AG09309 (cell line): ENCODE measurements at places on chromosomes 16 and 17.
A peak's percentile ranks its signal among the peaks of the same experiment; 100 is the strongest.

GRCh38 chr16:23748630-23749029 is 6.2 kb upstream of the CHP2 start:
- no peak for DNase-seq

GRCh38 chr16:12252616-12253015 is 276.1 kb downstream of the SNX29 start:
- DNase-seq = no peak

GRCh38 chr16:75198135-75198600 is 8.8 kb downstream of the CTRB2 start:
- peak; percentile 25 for DNase-seq

GRCh38 chr17:78127239-78127887 is 1.2 kb downstream of the TMC6 start:
- no peak for DNase-seq

- no peak for DNase-seq
These were observed at the start of gene ACE for GRCh38 chr17:63476854-63477479. TSS of gene ACE (plus strand) at chr17:63477061. CDS start at chr17:63477095, 34 bp downstream.

- no peak for DNase-seq
These were observed 132.6 kb upstream of the NOL11 start for GRCh38 chr17:67585077-67585602.

- DNase-seq = no peak
These were observed 4.4 kb downstream of the NSMCE1 start for GRCh38 chr16:27264151-27264550.

- no peak for DNase-seq
These were observed 145.5 kb downstream of the NTN1 start for GRCh38 chr17:9166788-9167187.

DNA sequence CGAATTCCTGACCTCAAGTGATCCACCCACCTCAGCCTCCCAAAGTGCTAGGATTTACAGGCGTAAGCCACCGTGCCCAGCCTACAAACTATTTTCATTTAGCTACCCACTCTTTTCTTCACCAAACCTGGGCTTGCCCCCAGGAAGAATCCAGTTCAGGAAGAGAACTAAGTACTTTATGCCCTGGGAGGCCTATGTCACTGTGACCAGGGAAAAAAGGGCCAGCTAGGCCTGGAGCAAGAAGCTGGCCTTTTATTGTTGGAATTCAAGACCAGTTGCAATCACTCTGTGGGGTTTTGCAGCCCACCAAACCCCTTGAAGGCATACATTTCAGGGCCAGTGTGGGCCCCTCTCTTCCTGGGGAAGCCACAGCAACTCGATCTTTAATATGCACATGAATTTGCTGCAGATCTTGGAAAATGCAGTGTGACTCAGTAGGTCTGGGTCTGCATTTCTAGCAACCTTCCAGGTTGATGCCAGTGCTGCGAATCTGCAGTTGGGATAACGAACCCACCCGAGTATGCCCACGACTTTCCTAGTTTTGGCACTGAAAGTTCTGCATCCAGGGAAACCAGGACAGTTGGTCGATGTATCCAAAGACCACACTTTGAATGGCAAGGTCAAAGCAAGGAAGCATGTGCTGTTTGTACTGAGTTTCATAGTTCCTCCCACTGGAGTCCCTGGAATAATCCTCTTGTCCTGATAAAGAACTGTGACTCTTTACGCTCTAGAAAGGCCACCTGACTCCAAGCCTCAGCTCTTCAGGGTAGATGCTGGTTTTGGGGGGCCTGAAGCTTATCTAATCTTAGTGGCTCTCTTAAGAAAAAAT is 7.2 kb upstream of the MRPS23 start:
- no peak for DNase-seq

DNA sequence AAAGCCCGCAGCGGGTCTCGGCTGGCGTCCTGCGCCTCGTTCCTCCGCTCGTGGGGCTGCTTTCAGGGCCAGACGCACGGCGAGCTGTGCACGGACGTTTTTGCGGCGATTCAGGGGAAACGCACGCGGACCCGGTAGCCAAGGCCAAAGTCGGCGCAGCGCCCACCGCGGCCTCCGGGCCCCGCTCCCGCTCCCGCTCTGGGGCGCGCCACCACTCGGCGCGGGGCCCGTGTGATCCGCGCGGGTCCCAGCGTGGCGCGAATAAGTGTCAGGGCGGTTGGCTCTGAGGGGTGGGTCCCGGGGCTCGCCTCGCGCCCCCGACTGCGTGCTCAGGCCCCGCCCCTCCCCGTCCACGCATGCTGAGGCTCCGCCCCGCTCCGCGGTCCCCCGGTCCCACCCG is 694 bp upstream of the TBCD start:
- no peak for DNase-seq

DNA sequence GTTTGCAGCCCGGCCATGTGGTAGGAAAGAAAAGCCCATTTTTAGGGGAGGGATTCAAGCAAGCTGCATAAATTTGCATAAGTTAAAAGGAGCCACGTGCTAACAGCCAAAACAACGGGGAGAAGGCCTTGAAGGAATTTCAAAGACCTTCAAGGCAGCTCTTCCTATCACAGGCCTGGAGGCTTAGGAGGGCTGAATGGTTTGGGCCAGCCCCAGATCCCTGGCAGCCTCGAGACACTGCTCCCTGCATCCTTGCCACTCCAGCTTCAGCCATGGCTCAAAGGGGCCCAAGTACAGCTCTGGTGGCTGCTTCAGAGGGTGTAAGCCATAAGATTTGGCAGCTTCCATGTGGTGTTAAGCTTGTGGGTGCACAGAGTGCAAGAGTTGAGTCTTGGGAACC is 22.6 kb downstream of the PRDM7 start:
- no peak for DNase-seq

- peak; percentile 40 for DNase-seq
These were observed 11.3 kb downstream of the OSBPL7 start for GRCh38 chr17:47810200-47810821.

GRCh38 chr16:371515-372301 is 1.4 kb upstream of the MRPL28 start:
- DNase-seq = no peak

DNA sequence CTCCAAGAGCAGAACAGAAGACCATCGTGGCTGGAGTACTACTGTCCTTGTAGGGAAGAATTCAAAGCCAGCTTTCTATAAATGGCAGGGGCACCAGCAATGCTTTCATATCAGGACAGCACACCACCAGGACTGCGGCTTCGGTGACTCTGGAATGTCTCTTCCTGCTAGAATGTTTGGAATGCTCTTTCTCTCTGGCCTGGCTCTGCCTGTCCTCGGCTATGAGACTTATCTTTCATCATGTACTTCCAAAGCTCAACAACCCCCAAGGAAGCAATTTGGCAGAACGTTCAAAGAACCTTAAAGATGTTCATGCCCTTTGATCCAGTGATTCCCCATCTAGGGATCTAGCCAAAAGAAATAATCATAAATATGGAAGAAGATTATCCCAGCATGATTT is 52.7 kb upstream of the NOG start:
- no peak for DNase-seq

GRCh38 chr16:49746545-49746944 is 109.4 kb downstream of the ZNF423 start:
- DNase-seq = no peak

- peak; percentile 27 for DNase-seq
These were observed 179.1 kb upstream of the CACNG5 start for GRCh38 chr17:66655861-66656260.

- no peak for DNase-seq
These were observed 33.2 kb upstream of the ABCC11 start for GRCh38 chr16:48280546-48280945.

GRCh38 chr17:40485851-40486521 is 15.4 kb downstream of the TNS4 start:
- peak; percentile 98 for DNase-seq

- no peak for DNase-seq
These were observed 161.6 kb downstream of the GSG1L start for GRCh38 chr16:27901956-27902355.

DNA sequence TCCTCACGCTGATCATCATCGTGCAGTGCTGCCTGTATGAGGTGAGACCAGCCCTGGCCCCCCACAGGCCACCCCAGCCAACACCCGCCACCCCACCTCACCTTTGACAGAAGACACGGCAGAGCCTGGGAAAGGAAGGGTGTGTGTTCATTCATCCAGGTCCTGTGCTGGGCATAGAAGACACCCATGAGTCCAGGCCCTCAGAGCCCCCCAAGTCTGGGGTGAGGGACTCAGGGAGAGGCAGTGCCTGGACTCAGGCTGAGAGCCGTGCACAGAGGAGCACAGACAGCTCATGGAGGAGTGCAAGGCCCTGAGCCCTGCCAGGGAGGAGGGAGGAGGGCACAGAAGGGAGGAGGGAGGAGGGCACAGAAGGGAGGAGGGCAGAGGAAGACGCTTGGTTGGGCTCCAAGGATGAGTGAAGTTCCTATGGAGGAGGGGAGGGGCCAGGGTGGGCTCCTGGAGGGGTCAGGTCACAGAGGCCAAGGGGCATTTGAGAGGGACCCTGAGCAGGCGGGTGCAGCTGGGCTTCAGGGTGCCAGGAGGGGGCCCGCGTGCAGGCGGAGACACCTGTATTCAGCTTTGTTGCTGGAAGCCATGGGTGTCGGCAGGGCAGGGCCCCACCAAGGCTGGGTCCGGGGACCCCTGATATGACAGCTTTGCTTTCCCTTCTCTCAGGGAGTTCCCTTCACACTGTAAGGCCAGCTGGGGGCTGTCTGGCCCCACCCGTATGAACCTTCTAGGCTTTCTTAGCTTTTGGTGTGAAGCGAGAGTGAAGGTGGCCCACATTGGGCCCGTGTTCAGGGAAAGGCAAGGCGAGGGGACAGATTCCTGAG is 11.4 kb downstream of the TAX1BP3 start:
- no peak for DNase-seq

DNA sequence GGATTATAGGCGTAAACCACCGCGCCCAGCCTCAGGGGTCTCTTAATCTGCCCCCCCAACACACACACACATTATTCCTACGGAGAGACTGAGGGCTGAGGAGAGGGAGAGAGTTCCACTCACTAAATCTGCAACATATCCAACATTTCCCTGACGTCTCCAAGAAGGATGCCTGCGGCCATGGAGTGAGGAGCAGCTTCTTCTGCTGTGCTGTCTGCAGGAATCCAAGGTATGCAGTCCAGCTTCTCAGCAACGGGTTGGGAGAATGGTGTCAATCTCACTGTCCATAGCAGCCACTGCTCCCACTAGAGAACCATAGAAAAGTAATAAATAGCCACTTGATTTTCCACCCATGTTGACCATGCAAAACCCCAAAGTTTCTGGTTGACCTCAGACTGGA is 5.1 kb upstream of the PLXDC1 start:
- DNase-seq = no peak

- DNase-seq = no peak
These were observed 2.3 kb upstream of the ITGAE start for GRCh38 chr17:3803308-3803640.

DNA sequence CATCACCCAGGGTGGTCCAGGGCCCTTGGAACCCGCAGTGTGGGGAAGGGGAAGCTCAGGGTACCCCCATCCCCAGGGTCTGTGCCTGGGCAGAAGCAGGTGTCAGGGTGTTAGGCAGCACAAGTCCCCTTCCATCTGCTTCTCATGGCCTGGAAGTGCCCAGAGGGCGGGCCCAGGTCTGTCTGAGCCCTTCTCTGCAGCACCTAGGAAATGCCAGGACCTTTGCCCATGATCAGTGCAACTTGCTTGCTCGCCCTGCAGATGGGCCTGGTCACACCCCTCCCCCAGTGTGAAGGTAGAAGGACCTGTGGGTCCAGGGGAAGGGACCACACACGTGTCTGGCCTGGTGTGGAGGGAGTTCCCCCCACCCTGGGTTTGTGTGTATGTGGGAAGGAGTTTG is 157.5 kb upstream of the CDC42EP4 start:
- DNase-seq = no peak

- no peak for DNase-seq
These were observed 53.3 kb downstream of the HLF start for GRCh38 chr17:55318081-55318480.

DNA sequence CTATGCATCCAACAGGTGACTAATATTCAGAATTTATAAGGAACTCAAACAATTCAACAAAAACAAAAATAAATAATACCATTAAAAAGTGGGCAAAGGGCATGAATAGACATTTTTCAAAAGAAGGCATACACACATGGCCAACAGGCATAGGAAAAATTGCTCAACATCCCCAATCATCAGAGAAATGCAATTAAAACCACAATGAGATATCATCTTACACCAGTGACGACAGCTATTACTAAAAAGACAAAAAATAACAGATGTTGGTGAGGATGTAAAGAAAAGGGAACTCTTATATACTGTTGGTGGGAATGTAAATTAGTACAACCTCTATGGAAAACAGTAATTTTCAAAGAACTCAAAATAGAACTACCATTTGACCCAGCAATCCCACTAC is 250.4 kb upstream of the N4BP1 start:
- no peak for DNase-seq

DNA sequence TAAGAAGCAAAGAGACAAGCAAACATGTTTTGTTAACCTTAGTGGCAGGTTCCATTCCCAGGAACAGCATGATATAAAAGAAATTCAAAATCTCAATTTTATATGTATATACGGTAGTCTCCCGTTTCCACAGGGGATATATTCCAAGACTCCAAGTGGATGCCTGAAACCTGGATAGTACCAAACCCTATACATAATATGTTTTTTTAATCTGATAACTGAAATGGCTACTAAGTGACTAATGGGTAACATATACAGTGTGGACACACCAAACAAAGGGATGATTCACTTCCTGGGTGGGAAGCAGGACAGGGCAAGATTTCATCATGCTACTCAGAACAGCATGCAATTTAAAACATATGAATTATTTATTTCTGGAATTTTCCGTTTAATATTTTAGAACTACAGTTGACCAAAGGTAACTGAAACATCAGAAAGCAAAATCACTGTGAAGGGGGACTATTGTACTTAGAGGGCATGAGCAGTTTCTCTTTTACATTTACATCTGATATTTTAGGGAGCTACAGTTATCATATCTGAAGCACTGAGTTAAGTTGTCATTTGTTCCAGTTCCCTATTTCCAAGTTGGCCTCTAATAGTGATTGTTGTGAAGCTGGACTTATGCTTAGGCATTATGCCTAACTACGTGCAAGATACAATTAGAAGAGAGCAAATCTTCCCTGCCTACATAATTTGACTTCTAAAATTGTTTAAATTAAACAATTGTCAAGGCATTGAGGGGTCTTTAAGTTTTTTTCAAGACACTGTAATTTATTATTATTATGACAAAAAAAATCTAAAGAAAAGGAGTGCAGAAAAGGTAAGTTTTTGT is 34.1 kb upstream of the ABCA6 start:
- peak; percentile 54 for DNase-seq

DNA sequence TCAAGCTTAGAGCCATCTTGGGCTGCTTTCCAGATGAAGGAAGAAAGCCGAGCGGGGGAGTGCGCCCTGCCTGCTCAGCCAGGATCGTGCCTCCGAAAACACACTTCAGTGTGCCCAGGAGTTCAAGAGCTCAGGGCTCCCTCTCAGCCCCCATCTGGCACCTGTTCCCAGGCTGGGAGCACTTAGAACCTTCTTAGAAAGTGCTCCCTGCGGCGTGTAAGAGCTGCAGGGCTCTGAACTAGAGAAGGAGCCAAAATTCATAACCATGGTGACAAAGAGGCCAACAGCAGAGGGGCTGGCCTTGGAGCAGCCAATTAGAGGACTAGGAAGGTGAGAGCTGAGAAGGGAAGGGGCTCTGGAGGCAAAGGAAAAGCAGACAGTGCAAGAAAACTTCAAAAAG is 59.0 kb upstream of the TNRC6C start:
- no peak for DNase-seq
